ENCODE measurements at places on chromosomes 6 and 20. TPM values are rescaled to one million over a fixed set of nuclear protein-coding genes. Genes with fewer than 3 reads are reported as not detected.

The DCDC2 gene
- total RNA-seq, result 2.0 TPM

The LST1 gene
- total RNA-seq, result 0.94 TPM

The GSS gene
- total RNA-seq, result 41.5 TPM

The SLC26A8 gene
- 5.3 TPM for total RNA-seq

The CASS4 gene
- total RNA-seq, result 0.16 TPM
